ENCODE measurements at places on chromosomes 16 and 17.
A peak's percentile ranks its signal among the peaks of the same experiment; 100 is the strongest.

- no peak for DNase-seq
Observed at GRCh38 chr16:27977966-27978365, 85.5 kb downstream of the GSG1L start.

DNA sequence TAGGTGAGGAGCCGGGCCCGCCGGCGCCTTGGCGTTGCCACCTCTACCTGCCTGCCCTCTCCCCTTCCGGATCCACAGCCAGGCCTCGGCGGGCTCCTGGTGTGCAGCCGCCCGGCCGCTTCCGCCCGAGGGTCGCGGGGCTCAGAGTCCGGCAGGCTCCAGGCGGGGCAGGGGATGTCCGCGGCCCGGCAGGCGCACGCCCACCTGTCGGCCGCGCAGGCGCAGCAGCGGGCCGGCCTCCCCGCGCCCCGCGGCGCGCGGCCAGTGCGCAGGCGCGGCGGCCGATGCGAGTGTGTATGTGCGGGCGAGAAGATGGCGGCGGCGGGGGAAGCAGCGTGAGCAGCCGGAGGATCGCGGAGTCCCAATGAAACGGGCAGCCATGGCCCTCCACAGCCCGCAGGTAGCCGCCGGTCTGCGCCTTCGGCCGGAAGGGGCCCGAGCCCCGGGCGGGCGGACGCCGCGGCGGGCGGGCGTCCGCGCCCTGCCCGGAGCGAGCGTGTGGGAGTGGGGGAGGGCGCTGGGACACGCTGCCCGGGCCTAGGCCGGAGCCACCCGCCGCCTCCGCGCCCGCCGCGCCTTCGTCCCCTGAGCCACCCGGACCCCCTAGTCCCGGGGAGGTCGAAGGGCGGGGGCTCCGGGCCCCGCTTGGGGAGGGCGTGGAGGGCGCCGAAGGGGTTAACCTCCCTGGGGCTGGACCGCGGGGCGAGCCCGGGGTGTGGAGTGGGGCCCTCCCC, at the start of gene USP10:
USP10 (plus strand) TSS at position 289 of the 734 bp plus-strand sequence; CDS start at position 380, 91 bp downstream.
- DNase-seq, result peak; percentile 99

DNA sequence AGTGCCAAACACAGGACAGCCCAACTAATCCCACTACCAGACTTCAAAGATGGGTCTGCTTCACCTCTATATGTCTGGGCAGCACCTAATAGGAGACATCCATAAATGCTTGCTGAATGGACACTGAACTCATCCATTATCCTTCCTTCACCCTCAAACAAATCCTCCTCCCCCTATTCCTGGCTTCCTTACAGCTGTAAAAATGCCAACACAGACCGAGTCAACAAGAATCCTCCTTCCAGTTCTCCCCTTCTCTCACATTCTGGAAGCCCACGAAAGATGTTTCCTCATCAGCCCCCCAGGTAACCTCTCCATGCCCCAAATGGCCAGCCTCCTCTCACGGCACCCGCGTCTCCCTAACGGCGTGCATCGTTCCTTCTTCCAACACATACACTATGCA, 12.3 kb downstream of the PELP1 start:
- no peak for DNase-seq

DNA sequence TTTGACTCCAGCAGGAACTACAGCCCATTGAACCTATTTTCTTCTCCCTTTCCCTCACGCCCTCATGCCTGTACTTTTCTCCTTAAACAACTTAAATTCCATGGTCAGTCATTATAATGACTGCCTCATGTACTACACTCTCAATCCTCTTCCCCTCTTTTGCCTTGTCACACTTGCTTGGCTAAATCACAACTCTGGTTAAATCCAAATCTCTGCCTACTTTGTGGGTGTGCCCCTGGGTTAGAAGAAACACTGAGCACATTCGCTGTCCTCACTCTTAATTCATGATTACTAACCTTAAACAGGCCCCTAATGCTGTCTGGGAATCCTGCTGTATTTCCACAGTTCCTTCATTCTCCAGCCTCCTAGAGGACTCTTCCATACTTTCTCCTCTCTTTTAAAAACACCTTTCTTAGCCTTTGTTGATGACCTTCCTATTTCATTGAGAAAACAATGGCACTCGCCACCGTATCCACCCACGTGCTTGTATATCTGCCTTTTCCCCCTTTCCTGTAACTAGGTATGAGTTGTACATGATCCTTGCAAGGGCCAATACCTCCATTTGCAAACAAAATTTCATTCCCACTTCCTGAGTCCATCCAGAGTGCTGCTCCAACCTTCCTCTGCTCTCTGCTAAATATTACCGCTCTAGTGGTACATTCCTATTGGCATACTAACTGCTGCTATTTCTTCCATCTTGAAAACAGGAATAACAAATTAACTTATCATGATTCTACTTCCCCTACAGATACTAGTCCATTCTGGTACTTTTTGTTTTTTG, 28.9 kb downstream of the ZNRF1 start:
- DNase-seq, result no peak

DNA sequence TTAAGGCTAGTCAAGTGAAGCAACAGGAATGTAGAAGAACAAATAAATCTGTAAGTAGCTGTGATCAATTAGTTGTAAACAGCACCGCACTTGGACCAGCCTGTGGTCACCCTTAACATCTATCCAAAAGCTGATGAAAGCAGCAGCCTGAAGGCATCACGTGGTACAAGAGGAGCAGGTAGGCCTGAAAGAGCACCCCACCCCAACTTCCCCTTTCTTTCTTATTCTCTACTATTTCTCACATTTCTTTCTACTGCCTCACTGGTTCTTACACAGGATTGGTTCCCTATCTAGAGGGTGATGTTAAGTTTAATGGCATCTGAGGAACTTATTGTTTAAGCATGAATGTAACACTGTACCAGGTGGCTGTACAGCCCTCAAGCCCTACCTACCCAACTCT, 42.6 kb upstream of the CLEC18B start:
- no peak for DNase-seq

- DNase-seq, result no peak
Observed at GRCh38 chr17:78676412-78677302, 99.5 kb upstream of the DNAH17 start.

- no peak for DNase-seq
Observed at GRCh38 chr16:70576431-70577255, 53.0 kb downstream of the SF3B3 start.

DNA sequence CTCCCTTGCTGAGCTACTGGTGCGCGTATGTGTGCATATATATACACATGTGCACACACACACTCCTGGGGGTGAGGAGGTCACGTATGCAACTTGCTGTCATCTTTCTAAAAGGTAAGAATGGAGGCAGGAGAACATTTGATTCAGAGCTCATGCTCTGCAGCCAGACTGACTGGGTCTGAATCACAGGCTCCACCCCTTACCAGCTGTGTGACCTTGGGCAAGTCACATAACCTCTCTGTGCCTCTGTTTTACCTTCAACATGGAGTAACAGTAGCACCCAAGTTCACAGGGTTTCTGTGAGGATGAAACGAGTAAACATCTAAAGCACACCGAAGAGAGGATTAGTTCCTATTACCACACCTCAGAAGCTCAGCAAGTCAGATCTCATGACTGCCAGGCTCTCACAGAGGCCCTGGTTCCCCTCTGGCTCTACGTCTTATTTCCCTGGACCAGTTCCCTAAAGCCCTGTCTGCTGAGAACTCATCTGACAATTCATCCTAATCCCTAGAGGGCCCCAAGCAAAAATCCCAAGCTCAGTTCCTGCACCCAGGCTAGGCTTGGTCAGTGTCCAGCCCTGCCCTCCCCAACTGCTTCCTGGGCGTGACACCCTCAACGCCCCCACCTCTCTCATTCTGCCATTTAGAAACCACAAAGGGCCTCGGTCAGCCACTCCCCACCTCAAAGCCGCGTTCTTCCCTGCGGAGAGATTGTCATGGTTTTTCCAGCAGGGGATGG, 28.7 kb downstream of the ABR start:
- no peak for DNase-seq

- no peak for DNase-seq
Observed at GRCh38 chr17:6278376-6278775, 156.5 kb downstream of the AIPL1 start.

GRCh38 chr17:29514792-29515191, 52.0 kb downstream of the ABHD15 start:
- no peak for DNase-seq

- DNase-seq, result no peak
Observed at GRCh38 chr16:83268169-83268568, 539.6 kb upstream of the HSBP1 start.

- no peak for DNase-seq
Observed at GRCh38 chr17:50240851-50241250, 33.4 kb upstream of the TMEM92 start.

GRCh38 chr16:30184891-30185682, 1.7 kb downstream of the CORO1A start:
- no peak for DNase-seq

DNA sequence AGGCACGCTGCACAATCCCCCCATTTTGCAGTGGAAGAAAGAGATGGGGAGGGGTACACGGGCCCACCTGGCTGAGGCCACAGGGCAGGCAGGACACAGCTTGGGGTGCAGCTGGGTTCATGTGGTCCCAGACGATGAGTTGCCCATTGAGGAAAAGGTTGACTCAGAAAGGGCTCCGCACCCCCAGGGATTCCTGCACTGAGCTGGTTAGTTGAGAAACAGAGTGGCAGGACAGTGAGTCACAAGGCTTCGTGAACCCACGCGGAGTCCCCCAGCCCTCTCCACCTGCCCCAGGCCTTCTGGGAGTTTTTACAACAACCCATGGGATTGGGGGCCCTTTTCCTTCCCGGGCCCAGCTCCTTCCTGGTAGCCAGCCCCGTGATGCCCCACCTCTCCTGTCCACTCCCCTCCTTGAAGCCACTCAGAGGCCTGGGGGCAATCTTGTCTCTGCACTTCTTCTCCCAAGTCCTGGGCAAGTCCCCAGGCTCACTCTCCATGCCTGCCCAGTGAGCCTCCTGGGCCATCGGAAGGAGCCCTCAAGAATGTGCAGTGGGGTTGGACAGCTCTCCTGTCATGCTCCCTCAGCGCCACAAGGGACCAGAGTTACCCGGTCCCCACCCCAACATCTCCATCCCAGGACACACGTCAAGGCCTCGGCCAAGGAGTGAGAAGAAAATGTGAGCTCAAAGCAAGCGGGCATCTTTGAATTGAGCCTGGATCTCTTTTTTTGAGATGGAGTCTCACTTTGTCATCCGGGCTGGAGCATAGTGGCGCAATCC, 251.2 kb downstream of the PARN start:
- DNase-seq, result no peak

DNA sequence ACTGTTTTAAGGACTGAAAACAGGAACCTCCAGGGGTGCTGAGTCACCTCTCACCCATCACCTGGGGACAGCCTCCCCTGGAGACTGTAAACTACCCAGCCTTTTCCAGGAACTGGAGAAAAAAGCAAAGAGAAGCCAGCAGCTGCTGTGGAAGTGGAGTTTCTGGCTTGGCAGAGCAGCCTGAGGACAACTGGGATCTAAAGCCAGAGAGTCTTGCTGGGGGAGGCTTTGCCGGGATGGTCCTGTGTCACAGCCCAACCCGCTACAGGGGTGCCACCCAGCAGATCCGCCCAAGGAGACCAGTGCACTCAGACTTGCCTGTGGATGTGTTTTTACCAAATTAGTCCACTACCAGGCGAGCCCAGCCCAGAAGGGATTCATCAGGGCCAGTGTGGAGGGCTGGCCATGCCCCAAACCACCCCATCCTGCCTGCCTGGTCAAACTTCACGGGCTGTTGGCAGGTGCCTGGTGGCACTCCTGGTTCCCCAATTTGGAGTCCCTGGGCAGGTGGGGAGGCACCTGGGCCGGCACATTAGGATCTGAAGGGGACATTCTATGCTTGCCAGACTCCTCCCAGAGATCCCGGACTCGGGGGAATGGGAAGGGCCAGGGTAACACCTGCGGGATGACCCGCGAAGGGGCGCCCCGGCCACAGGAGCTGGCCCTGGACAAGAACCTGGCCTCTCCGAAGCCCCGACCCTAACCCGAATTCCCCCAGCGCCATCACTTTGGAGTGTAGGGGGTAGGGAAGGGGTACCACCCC, 771 bp downstream of the MSRB1 start:
- DNase-seq, result no peak

DNA sequence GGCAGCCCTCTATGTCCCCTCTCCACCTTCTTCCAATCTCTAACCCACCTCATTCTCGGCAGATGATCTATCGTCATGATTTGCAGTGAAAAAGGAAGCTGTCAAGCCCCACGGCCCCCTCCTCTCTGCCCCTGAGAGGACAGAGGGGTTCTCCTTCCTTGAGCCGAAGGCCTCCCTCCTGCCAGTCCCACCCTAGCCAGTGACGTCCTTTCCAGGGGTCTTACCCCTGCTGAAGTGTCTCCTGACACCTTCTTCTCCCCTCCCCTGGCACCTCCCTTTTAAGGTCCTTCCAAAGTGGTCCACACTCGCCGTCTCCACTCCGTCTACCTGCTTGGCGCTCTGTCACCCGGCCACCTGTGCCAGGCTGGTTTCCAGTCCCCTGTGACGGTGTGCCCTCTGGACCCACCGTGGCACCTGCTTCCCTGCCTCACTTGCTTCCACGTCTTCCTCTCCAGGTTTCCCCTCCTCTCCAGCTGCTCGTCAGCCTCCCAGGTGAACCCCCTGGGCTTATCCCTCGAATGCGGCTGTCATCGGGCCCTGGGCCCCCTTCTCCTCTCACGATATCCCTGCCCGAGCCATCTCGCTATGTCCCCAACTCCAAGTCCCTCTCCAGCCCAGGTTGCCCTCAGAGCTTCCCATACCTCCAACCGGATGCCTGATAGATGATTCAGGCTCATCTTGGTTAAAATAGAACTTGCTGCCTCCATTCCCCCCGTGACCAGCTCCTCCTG, 5.7 kb downstream of the CCDC102A start:
- DNase-seq, result no peak

- peak; percentile 84 for DNase-seq
Observed at GRCh38 chr16:48444574-48444973, 59.4 kb upstream of the SIAH1 start.

DNA sequence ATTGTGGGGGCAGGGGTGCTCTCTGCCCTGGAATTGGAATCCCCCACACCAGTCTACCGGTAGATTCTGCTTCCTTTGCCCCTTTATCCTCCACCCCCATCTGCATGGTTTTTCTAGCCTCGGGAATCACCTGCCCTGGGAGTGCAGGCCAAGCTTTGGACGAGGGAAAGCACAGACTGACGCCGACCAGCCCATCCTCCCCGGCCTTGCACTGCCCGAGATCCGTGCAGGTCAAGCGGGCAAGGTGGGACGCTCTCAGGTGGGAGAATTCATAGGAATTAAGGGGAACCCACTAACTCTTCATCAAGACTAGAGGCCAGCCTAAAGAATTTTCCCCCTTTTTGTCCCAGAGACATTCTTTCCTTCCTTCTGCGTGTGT, 9.9 kb upstream of the HOXB13 start:
- DNase-seq, result no peak

DNA sequence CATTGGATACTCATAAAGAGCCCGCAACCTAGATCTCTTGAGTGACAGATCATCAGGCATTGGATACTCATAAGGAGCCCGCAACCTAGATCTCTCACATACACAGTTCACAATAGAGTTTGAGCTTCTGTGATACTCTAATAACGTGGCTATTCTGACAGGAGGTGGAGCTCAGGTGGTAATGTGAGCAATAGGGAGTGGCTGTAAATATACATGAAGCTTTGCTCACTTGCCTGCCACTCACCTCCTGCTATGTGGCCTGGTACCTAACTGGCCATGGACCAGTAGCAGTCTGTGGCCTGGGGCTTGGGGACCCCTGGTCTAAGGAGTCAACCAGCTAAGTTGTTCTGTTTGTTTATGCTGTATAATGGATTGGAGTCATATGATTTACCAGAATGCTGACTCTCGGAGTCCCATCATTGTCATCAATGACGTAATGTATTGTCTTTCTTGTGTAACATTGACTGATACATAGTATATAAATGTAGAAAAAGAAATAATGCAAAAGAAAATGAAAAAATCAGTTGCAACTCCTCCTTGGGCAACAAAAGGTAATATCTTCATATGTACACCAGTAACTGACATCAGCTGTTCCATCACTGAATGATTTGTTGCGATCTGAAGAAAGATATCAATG, 17.5 kb downstream of the ABCA9 start:
- no peak for DNase-seq

GRCh38 chr17:75459590-75460267, 3.3 kb downstream of the TMEM94 start:
- no peak for DNase-seq

All from urothelium cell line (cell line).